Activated T-cell treated with anti-CD3 and anti-CD28 coated beads, Interleukin-2, amount 50 U/mL, for 4 hours (primary cell): ENCODE measurements at places on chromosomes 16 and 17. TPM values are rescaled to one million over a fixed set of nuclear protein-coding genes. Genes with fewer than 3 reads are reported as not detected.

DNA sequence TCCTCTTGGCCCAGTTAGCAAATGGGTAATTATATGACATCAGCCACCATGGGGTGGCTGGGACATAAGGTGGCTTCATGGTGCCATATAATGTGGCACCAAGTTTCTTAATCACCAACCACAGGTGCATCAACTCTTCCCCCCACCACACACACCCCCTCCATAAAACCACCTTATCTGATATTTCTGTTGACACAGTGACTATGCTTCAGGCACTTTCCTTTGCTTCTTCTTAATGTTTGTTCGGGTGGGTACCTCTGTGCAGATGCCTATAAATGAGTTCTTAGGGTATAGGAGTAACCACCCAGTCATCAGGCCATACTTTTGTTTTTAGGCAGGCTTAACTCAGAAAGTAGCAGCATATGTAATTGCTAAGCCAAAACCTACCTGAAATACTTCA lies 29.5 kb downstream of the RNF43 start:
- DNase-seq = no peak

DNA sequence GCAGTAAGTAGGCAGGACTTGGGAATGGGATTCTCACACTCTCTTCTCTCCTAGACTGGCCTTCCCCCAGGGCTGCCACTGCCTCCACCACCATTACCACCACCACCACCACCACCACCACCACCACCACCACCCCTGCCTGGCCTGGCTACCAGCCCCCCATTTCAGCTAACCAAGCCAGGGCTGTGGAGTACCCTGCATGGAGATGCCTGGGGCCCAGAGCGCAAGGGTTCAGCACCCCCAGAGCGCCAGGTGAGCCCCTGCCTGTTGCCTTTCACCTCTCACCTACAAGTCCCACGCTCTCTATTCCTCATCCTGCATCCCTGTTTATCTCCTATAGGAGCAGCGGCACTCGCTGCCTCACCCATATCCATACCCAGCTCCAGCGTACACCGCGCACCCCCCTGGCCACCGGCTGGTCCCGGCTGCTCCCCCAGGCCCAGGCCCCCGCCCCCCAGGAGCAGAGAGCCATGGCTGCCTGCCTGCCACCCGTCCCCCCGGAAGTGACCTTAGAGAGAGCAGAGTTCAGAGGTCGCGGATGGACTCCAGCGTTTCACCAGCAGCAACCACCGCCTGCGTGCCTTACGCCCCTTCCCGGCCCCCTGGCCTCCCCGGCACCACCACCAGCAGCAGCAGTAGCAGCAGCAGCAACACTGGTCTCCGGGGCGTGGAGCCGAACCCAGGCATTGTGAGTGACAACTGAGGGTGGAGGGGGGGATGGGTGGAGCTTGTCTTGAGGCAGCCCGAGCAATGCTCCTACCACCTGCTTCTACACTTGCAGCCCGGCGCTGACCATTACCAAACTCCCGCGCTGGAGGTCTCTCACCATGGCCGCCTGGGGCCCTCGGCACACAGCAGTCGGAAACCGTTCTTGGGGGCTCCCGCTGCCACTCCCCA lies 7.9 kb upstream of the TMEM88 start:
- DNase-seq = no peak

Gene FKBP10
- 0.76 TPM for total RNA-seq

Gene SP6
- 0.05 TPM for total RNA-seq

- peak; percentile 75 for DNase-seq
Observed at GRCh38 chr17:38967290-38967738, at the start of gene FBXO47. Gene FBXO47, minus strand, starts transcription at chr17:38967403. Its CDS starts 4,378 bp downstream, at chr17:38963025.

GRCh38 chr16:23134274-23134673 lies 15.0 kb downstream of the USP31 start:
- no peak for DNase-seq

DNA sequence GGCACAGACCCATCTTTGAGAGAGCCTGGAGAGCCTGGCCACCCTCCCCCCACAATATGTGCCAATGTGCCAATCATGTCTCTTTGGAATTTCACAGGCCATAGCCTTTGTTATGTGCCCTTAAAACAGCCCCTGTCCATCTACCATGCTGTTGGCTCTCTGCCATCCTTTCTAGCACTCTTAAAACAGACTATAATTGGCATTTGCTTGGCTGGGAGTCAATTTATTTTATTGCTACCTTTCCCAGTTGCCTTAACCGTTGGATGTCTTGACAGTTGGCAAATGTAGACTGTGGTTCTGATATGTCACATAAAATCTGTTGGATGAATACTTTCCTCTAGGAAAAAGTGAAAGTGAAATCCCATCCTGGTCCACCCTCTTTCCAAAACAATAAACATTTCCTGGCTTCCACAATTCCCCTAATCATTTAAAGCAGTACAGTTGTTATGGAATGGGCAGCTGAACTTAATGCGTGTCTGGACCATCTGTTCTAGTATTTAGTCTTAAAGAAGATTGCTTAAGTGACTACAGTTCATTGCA lies 394.0 kb downstream of the KCNJ2 start:
- DNase-seq = no peak

- DNase-seq = no peak
Observed at GRCh38 chr17:12940699-12941098, 77.1 kb downstream of the ELAC2 start.

DNA sequence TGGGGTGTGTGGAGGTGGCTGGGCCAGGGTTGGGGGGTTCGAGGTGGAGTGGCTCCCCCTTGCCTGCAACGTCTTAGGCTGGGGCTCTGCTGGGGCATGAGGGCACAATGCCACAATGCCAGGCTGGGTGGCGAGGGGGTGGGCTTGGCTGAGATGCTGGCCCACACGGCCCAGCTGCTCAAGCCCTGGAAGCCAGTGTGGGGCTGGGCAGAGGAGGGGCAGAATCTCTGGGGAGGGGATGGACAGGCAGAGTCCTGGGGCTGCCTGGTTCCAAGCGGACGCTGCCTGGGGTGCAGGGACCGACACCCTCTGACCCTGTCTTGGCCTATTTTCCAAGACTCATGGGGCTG lies 37.5 kb upstream of the SSTR5 start:
- DNase-seq = no peak

Gene ASPHD1
- 2.1 TPM for total RNA-seq

DNA sequence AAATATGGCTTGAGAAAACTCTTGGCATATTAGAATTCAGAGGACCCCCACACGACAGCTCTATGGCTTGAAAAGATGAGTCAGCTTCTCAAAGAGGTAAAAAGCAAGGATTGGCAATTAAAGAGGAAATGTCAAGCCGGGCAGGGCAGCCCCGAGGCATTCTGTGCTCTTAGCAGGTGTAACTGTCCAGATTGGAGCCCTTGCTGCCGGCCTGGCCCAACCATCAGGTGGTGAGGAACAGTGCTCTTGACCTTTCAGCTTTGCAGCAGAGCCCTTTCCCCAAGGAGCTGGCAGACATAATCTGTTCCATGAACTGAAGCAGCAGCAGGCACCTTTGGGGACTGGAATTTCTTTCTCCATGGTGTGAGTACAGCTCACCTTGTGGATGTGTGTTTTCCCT lies 287.8 kb downstream of the UTP18 start:
- DNase-seq = no peak

GRCh38 chr16:81718637-81719036 lies 60.5 kb upstream of the PLCG2 start:
- DNase-seq = no peak

Gene SPATA22
- not detected for total RNA-seq

DNA sequence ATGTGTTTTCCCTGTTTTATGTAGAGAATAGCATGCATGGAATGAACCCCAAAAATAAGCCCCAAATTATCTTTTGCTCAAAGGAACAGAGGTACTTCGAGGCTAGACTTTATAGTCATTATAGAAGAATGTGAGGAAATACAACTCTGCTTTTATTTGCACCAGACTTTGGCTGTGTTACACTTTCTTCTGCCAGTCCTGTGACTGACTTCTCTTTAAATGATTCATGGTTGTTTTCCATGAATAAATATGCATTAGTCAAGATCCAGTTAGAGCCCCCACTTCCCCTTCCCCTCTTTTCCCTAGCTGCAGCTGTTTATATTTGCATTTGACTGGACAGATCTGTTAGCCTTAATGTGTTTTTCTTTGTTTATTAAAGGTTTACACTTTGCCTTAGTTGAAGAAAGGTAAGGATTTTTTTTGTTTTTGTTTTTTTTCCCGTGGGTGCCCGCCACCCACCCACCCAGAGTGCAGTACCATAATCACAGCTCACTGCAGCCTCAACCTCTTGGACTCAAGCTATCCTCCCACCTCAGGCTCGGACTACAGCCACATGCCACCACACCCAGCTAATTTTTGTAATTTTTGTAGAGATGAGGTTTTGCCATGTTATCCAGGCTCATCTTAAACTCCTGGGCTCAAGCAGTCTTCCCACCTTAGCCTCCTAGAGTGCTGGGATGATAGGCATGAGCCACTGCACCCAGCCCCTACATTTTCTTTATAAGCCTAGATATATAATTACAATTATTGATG lies 152.6 kb downstream of the CYB561 start:
- no peak for DNase-seq

DNA sequence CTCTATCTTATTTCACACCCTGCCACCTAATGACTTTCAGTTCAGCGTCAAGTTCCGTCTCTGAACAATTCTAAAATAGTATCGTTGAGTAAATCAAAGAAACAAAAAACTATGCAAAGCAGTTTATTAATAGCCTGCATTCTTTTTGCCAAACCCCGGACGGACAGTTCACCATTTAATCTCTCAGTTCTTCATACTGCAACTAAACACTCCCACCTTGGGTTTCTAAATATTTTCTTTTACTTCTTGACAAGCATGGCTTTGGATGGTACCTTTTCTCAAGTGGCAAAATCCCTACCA lies 1.2 kb downstream of the MYH11 start:
- DNase-seq = no peak

GRCh38 chr16:10812312-10813098 lies 6.1 kb downstream of the TVP23A start:
- DNase-seq = no peak

DNA sequence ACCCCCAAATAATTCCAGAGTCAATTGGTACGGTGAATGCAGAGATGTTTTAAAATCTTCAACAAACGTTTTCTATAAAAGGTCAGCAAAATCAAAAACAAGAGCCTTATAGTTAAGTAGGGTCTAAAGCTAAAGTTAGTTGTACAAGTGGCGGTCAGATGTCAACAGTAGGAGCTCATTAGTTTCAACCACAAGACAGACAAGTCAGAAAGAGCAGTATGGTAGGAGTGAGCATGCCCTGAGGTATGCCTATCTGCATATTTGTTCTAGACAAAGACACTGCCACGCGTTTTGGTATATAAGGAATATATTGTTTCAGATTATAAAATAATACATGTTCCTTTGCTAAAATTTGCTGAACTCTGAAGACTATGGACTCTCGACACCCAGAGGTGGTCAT lies 431.5 kb upstream of the KIF2B start:
- no peak for DNase-seq

Gene PIK3R5
- total RNA-seq = 8.4 TPM

Gene LLGL1
- total RNA-seq = 19.0 TPM

DNA sequence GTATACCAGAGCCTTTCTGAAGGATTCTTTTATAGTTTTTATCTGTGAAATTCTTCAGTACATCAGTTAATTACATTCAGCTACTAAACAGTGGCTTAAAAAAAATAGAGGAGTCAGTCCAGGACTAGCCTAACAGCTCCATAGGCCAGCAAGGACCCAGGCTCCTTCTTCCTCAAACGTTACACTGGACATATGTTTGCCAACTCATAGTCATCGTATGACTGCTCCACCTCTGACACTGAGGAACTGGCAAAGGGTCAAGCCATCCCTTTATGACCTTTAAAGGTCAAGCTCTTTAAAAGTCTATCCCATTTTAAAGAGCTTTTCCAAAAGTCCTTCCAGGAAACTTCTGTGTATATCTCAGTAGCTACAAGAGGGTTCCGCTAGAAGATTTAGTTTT lies 36.6 kb downstream of the PHLPP2 start:
- no peak for DNase-seq

Gene C16orf74
- not detected for total RNA-seq

GRCh38 chr17:27586203-27586721 lies 44.7 kb upstream of the LGALS9 start:
- no peak for DNase-seq
